Immature natural killer cell (primary cell): ENCODE measurements at places on chromosomes 1 and 21. TPM values are rescaled to one million over a fixed set of nuclear protein-coding genes. Genes with fewer than 3 reads are reported as not detected.

The S100A7A gene
- polyA plus RNA-seq: not detected

DNA sequence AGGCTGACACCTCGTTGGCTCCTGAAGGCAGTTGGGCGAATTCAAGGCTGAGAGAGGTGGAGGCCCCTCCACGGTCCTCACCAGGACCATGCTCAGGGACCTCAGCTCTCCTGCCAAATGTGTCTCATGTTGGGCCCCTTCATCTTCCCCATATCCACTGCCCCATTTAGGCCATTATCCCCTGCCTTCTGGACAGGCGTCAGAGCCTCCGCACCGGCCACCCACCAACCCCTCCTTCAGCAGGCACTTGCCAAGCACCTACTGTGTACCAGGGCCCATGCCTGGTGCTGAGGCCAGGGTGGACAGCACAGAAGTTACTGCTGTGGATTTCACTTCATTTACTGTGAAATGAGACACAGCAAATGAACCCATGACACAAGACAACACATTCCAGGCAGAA, 325.8 kb downstream of the MATN1 start:
- no peak overlapping the region for H3K27ac ChIP-seq
- H3K4me3 ChIP-seq: no peak overlapping the region
- no peaks in the 10 kb centered on the region for H3K36me3 ChIP-seq
- DNase-seq: no peak

GRCh38 chr1:33443705-33444180, 12.8 kb upstream of the PHC2 start:
- no peak overlapping the region for H3K27ac ChIP-seq
- no peaks in the 10 kb centered on the region for H3K36me3 ChIP-seq
- no peak overlapping the region for H3K4me3 ChIP-seq
- no peak for DNase-seq
- peaks cover 7% of the 10 kb centered on the region for H3K27me3 ChIP-seq

The ITGB2 gene
- polyA plus RNA-seq: 2,161 TPM

DNA sequence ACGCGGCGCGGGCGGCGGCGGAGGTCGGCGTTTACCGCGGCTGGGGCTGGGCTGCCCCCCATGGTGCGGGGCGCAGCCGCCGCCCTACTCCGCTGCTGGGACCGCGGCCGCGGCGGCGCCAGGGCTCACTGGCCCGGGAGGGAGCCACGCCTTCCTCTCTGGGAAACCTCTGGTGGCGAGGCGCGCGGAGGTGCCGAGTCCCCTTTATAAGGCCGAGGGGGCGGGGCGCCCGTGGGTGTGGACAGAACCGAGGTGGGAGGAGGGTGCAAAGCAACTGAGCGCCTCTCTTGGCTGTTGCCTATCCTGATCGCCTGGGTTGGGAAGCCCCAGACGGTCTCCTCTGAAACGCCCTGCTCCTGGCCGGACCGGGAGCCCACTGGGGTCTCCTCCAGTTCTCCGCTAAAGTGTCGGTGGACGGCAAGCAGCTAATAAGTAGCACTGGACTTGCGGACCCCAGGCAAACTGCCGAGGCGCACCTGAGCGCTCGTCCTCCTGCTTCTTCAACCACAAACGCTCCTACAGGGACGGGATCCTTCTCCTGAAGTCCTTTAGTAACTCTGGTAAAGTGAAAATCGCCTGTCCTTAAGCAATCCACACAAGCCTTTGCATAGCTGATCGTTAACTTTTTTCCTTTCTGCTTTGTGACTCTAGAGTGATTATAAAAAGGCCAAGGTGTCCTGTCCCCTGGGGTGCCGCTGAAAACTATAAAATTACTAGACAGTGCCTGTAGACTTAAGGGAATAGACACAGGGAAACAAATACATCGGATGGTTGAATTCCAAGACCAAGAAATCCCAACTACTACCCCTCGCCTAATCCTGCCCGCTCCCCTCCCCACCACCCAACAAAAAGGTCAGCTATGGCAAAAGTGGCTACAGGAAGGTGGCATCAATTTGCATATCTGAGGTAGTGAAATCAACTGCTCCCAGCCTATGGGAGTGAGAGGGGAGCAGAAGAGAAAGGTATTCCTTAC, at the start of gene PTGER3:
Gene PTGER3 (minus strand): TSS at position 182 of the 973 bp plus-strand sequence. CDS start 239 bp downstream, outside the sequence.
- H3K27ac ChIP-seq: no peak within 1 kb of the TSS
- no peaks in the 10 kb centered on the region for H3K36me3 ChIP-seq

DNA sequence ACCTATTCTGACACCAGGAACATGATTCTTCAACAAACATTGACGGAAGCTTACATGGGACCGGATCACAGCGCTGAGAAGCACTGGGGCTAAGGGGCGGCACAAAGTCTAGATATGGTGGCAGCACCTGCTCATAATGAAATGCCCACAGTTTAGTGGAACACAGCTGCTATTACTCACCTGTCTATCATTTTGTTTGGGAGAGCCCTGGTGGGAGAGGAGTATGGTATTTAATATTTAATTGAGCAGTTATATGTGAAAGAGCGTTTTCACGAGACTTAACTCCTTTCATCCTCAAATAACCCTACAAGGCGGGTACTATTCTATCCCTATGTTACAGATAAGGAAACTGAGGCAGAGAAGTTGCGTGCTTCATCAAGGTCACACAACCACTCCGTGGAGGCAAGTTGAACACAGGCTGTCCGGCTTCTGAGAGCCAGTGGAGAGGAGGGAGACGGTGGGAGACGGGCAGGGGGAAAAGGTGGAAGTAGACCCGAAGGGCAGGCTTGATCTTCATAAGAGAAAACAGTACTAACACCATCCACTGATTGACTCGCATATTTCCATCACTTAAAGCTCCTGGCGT, 790 bp upstream of the TSNAX start:
- DNase-seq: no peak
- H3K4me3 ChIP-seq: peak overlapping the region; percentile 97
- H3K4me1 ChIP-seq: peaks cover 50% of the 10 kb centered on the region
- H3K27ac ChIP-seq: peak overlapping the region; percentile 98
- peaks cover 5% of the 10 kb centered on the region for H3K36me3 ChIP-seq

The FAM78B gene
- not detected for polyA plus RNA-seq

The CDK11A gene
- polyA plus RNA-seq: 14.9 TPM

DNA sequence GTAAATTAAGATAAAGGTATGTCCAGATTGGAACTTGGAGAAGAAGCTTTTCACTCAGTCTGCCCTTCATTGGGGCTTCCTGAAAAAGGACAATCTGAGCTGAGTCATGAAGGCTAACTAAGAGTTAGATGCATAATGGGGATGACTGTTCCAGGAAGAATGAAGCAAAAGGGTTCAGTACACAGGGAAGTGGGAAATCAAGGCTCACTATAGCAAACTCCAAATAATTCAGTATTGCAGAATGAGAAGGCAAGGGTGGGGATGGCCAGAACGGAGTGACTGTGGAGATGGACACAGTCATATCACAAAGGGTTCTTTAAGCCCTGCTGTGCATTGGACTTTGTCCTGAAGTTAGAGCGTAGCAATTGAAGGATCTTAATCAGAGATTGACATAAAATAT, 158.3 kb downstream of the FGGY start:
- H3K27me3 ChIP-seq: peaks cover 3% of the 10 kb centered on the region
- no peak overlapping the region for H3K4me3 ChIP-seq
- no peak for DNase-seq
- H3K4me1 ChIP-seq: no peaks in the 10 kb centered on the region

The DSCAM gene
- polyA plus RNA-seq: not detected
